ENCODE measurements at places on chromosomes 4 and X.

DNA sequence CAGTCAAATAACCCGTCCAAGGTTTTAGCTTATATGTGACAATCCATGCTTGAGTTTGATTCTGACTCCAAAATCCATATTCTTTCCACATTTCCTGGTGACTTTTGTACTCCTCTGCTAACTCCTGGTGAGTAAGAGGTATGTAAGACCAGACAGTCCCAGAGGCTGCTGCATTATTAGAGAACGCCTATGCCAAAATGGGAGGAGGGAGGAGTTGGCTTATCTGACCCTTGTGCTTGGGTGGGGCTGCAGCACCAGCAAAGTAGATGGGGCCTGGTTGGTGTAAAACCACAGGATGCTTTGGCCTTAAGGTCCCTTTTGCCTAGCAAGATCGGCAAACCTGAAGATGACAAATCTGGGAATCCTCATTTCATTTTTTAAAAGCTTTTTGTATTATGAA is 9.1 kb upstream of the RNF212 start:
- no peak for DNase-seq

- peak; percentile 61 for DNase-seq
These were observed 24.6 kb downstream of the NAP1L5 start for GRCh38 chr4:88672987-88673386.

GRCh38 chr4:122783301-122784215 is 43.1 kb upstream of the FGF2 start:
- DNase-seq, result peak; percentile 98

GRCh38 chr4:121829511-121829910 is 5.8 kb upstream of the CCNA2 start:
- no peak for DNase-seq

DNA sequence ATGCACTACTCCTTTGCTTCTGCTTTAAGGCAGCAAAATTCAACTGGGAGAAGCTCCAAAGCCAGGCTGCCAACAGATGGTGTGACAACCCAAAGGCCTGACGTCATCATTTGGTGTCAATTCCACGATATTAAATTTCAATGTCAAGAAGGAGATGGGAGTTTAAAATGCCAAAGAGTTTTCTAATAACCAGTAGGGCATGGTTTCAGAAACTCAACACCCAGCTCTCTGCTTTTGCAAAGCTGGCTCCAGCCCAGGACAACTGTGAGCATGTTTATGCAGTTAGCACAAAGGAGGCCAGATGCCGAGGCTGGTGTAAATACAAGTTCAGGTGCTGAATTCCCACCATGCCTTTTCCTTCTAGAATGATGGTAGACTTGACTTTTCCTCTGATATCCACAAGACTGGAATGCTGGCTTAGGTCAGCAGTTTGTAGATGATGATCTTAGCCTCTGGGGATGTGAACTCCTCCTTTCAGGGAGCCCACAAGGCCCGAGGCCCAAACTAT is 67.3 kb downstream of the AFAP1 start:
- peak; percentile 84 for DNase-seq

- DNase-seq, result no peak
These were observed 1126.6 kb downstream of the FAT4 start for GRCh38 chr4:126441173-126442035.

DNA sequence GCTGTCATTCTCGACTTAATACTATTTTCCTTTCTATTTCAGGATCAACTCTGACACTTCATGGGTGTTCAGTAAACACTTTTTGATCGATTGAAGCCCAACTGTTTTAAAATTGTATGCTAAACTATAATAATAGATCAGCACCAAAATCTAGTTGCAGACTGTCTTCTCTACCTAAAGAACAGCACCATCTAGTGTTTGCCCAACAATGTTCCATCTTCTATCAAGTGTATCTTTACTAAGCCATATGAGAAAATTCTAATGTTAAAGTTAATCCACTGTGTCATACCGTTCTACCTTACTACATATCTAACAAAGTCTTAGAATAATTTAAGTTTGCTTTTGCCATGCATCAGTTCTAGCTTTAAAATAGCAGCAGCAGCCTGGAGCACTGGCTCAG is 113.0 kb upstream of the PRDX4 start:
- DNase-seq, result peak; percentile 50

DNA sequence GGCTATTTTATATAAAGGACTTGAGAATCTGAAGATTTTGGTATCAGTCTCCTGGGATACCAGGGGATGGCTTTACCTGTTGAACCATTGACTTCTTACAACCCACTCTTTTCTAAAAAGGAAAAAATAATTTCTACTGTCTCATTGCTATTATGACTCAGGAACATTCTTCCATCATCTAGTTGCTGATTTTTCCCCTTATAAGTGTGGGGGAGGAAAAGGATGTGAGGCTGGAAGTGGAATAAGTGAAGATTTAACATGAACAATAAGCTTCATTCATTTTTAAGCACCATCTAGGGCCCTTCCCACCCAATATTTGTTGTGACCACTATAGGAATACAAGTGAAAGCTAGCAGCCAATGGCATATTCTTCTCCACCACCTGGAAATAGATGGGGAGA is 10.6 kb upstream of the MND1 start:
- no peak for DNase-seq

DNA sequence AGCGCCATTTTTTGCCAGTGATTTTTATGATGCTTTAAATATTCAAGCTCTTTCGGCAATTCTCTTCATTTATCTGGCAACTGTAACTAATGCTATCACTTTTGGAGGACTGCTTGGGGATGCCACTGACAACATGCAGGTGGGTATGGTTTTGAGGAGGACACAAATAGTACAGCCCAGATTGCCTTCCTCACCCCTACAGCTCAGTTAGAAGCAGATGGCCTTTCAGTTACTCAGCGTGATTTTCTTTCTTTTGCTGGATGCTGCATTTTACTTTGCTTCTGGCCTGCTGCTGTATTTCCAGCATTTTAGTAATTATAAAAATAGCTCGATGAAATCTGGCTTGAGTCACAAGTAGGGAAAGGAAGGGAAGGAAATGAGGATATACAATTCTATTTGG is 114.7 kb downstream of the SLC4A4 start:
- DNase-seq, result no peak

GRCh38 chr4:159201168-159201567 is 98.3 kb downstream of the RAPGEF2 start:
- DNase-seq, result no peak

DNA sequence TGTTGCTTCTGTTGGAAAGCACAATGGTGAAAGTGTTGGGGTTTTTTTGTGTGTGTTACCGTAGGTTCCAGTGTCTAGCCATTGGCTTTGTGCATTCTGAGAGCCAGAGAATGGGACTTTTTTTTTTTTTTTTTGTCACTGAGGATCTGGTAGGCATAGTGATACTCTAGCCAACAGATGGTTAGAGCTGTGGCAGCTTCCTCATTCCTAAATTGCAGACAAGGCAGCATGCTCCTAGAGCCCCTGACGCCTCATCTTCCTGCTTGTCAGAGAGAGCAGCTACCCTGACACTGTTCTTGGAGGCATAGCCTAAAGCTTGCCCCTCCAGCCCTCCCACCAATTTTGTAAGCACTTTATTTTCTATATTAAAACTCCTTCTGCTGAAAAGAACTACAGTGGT is 27.0 kb downstream of the ARHGEF9 start:
- no peak for DNase-seq

- peak; percentile 89 for DNase-seq
These were observed 168.5 kb upstream of the LDB2 start for GRCh38 chr4:17066972-17067371.
